ENCODE measurements at places on chromosomes 6 and 20.

DNA sequence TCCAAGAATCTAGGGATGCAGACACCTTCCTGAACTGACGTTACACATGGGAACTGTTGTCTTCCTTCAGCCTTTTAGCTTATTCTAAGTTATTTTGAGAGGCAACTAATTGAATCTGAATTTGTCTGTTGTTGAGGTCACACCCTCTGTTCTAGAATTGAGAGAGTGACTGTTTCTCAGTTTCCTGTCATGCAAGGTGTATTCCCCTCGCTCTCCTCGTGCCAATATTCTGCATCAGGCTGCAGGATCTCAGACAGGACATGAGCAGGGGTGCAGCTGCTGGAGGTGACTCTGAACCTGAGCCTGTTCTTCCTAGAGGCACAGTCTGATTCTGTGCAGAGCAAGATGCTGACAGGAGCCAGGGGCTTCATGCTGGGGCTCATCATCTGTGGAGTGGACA lies 52.5 kb downstream of the HLA-DPB1 start:
- no peak for DNase-seq

DNA sequence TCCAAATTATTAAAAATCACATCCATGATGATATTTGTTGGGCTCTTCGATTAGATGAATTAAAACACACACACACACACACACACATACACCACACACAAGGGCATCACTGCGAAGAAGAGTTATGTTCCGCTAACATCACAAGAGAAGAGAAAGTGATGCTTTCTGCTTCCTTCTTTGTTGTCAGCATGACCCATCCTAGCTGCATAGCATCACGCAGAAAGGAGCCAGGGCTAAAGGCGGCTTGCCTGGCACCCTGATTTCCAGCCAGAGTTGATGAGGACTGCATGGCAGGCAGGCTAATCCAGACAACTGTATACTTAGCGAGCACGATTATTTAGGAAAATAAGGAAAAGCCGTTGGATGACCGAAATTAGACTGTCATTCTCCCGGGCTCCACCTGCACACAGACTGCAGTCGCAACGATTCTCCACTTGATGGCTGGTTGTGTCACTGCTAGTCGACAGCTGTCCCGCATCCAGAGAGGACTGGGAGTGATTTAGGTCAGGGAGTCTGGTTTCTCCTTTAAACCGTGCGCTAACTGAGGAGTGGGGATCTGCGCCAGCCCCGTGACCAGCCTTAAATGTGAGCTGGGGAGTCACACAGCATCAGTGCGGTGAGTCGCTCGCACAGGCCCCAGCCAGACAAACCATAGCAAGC lies 70.6 kb upstream of the SOX4 start:
- no peak for DNase-seq

- DNase-seq: no peak
Observed at GRCh38 chr6:13848522-13849150, 34.3 kb upstream of the MCUR1 start.

- no peak for DNase-seq
Observed at GRCh38 chr20:43007525-43007924, 182.2 kb downstream of the PTPRT start.

DNA sequence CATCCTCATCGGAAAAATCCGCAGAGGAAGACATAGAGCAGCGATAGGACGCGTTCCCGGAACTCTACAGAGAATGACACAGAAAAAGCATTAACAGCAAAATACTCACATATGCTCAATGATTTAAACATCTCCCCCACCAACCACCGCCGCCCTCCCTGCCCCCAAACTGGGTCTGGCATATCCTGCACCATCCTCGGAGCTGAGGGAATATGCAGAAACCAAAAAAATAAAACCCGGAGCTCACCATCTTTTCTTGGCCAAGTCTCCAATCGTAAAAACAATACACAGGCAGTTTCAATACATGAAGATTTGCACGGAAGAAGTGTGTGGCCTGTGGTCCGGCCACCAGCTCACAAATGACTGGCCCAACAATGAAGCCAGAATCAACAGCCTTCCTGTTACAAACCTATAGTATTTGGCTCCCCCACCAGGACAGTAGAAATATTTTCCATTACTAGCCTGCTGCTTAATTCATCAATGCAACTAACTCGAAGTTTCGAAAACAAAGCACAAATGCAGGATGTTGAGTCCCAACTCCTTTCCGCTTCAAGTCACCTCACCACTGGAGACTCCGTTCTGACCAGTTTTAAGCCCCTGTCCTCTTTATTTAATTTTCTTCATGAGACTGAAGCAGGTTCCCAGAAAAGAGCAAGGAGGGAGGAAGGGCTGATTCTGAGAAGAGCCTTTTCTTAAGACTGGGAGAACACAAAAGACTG lies 103.2 kb upstream of the BEND6 start:
- no peak for DNase-seq

DNA sequence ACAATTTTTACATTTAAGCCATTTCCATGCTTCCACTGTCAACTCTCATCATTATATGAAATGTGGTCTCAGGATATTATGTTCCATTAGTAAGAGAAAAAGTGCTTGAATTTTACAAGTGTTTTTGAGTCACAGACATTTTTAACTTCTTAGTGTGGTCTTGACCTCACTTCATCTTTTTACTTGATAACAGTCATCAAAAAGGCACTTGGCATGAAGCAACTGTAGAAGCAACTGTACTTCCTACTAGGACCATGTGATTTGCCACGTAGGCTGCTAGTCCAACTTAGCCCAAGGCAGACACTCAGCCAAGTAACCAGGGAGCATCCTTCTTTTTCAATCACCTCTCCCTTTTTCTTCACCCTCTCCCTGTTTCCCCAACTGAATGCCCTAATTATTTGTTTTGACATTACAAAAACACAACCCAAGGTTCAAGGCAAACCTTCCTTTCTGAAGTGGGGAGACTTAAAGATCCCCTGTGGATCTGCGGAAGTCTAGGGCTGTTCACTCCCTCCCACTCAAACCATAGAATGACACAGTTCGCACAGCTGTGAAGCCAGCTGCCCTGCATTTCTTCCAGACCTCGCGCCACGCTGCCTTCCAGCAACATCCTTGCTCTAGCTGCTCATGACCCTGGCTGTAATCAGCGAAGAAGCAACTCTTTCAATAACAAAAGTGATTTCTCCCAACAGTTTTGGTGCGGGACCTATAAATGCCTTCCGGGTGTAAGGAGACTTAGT lies 45.0 kb downstream of the PHACTR1 start:
- no peak for DNase-seq

DNA sequence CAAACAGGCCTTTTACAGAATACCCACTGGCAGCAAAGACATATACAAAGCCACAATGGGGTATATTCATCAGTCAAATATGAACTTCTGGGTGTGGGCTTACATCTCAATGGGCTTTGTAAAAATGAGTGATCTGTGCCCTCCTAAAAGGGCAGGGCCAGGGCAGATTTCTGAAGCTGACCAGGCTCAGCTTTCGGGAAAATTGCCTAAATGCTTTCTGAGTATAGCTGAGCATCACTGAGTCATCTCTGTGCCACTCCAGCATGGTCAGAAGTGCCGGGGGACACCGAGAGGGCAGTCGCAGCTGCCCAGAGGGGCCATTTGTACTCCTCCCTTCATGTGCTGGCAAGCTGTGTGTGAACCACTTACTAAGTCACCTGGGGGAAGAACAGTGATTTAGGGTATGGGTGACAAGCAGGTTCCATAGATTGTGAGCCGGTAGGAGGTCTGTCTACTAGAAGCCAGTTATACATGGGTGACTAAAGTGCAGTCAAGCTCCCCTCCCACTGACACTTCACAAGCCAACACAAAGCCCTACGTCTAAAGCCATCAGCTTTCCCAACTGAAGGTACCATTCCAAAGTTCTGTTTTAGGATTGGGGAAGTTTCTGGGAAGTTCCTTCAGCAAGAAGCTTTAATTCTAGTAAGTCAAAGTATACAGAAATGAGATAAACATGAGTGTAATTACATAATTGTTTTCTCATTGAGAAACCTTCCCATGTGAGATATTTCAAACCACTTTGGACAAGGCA lies 147.6 kb upstream of the TAB2 start:
- no peak for DNase-seq

- peak; percentile 39 for DNase-seq
Observed at GRCh38 chr6:158028421-158028820, 46.8 kb downstream of the SYNJ2 start.

DNA sequence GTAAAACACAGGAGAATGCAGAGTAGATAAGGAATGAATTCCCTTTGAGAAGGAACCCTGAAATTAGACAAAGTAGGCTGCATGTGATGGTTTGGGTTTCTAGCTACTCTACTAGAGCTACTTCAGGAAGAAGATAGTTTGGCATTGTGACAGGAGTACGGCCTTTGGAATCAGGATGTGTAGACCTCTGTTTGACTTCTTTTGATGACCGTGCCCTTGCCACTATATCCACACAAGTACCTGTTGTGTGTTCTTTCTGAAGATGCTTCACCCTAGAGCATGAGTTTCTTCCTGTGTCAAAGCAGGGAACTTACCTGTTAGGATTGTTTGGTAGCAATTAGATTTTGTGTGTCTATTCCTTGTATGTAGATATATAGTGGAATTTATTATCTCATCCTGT lies 41.7 kb downstream of the CD2AP start:
- DNase-seq: no peak

GRCh38 chr6:90442366-90442765 lies 144.5 kb downstream of the MAP3K7 start:
- DNase-seq: no peak

GRCh38 chr6:106490436-106490835 lies 129.9 kb downstream of the CRYBG1 start:
- DNase-seq: no peak

GRCh38 chr20:49297605-49298530 lies 20.0 kb upstream of the ZNFX1 start:
- DNase-seq: no peak

- DNase-seq: no peak
Observed at GRCh38 chr6:63734923-63735322, 99.3 kb downstream of the PHF3 start.

GRCh38 chr6:18268066-18268465 lies 3.7 kb upstream of the DEK start:
- DNase-seq: no peak

- no peak for DNase-seq
Observed at GRCh38 chr6:36280467-36280866, 10.6 kb downstream of the PNPLA1 start.

DNA sequence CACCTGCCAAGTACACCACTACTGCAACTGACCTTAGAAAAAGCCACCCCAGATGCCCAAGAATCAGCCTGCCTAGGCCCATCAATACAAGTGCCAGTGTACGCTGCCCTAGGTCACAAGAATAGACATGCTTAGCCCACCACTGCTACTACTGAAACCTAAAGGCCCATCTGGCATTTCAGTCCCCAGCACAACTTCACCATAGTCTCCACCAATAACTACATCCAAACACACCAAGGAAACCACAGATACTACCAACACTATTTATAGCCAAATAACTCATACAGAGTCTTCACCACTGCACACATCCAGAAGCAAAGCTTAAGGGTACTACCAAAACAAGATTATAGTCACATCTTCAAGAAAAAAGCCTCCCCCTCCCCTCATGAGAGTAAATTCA lies 28.2 kb downstream of the TREML4 start:
- no peak for DNase-seq

- no peak for DNase-seq
Observed at GRCh38 chr6:79586548-79586947, 44.6 kb upstream of the SH3BGRL2 start.

DNA sequence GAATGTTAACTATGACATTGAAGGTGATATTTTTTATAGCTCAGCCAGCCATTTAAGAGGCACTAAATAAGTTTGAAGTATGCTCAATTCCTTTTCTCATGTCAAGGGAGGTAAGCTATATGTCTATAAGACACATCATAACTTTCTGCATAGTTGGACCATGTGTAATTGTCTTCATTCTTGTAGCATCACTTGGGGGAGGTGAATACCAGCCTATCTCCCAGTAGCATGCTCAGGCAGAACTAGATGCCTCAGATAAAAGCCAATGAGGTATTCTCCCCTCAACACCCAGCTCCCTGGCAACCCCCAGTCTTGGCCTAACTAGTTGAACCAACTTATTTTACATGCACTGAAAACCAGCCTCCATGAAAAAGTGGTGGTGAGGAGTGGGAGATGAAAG lies 158.3 kb upstream of the JAG1 start:
- DNase-seq: no peak

GRCh38 chr20:51376111-51376510 lies 166.4 kb downstream of the NFATC2 start:
- DNase-seq: no peak

GRCh38 chr6:116268589-116269293 lies 11.0 kb downstream of the TSPYL1 start:
- DNase-seq: no peak

GRCh38 chr6:84428300-84428907 lies 201.0 kb upstream of the CEP162 start:
- no peak for DNase-seq

GRCh38 chr6:6925391-6926164 lies 182.2 kb upstream of the RREB1 start:
- DNase-seq: no peak

- peak; percentile 69 for DNase-seq
Observed at GRCh38 chr6:166411721-166412151, 29.0 kb upstream of the MPC1 start.

All from activated effector memory CD4-positive, alpha-beta T cell treated with anti-CD3 and anti-CD28 coated beads, Interleukin-2, amount 50 U/mL, for 16 hours (primary cell).